ENCODE measurements at places on chromosomes 12 and 14.

GRCh38 chr14:73712540-73713180 is 1.5 kb downstream of the PNMA1 start:
- peak; percentile 99 for DNase-seq

DNA sequence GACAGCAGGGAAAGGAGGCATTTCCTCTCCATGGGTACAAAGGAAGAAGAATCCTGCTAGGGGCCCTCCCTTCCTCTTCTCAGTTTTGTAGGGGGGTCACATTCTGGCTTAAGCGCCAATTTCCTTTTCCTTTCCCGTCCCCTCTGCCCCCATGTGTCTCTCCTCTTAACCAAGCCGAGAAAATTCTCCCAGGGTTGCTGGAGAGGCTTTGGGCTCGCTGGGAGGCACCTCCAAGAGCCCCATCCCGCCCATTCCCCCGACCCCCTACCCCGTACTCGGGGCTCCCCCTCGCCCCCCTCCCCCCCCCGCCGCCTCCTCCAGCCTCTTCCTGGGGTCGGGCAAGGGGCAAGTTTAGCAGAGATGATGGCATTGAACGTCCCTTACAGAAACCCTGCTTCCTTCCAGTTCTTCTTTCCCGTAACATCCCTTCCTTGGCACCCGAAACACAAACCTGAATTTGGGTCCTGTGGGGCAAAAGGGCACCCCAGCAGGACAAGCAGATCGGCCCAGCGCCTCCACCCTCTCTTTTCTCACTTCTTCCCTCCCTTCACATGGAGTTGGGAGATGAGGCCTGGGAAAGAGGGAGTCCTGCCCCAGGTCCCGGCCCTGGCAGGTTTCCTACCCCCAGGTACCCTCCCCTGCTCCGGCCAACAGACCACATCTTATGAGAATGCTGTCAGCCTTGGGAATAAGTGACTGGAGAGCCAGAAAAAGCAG is 13.7 kb downstream of the PLEKHG6 start:
- no peak for DNase-seq

- DNase-seq: no peak
These were observed 12.4 kb downstream of the ST8SIA1 start for GRCh38 chr12:22322091-22322490.

GRCh38 chr12:54378796-54379397 is 5.6 kb downstream of the ZNF385A start:
- DNase-seq: no peak

DNA sequence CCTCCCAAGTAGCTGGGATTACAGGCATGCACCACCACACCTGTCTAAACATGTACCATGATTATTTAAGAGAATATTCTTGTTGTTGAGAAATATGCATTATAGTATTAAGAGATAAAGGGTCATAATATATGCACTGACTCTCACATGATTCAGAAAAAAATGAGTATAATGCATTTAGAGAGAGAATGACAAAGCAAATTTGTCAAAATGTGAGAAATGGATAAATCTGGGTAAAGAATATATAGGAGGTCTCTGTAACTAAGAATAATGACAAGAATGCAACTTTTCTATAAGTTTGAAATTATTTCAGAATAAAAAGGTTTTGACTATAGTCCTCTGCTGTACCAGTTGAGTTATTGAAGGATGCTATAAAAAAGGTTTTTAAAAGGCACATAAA is 28.1 kb upstream of the ZNF740 start:
- no peak for DNase-seq

DNA sequence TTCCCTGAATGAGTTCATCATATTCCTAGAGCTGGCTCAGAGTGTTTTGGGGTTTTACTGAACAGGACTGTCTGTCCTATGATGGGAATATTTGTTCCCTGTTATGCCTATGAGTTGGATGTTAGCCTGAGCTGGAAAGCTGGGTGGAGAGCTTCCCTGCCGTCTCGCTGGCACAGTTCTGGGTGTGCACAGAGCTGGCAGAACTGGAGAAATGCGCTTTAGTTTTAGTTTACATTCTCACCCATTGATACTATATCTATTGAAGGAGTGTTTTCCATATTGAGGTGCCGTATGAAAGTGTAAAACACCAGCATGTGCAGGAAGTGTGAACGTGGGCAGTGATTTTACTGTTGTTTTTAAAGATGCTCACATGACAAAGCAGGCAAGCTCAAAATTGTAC is 462.3 kb downstream of the EGLN3 start:
- DNase-seq: no peak

DNA sequence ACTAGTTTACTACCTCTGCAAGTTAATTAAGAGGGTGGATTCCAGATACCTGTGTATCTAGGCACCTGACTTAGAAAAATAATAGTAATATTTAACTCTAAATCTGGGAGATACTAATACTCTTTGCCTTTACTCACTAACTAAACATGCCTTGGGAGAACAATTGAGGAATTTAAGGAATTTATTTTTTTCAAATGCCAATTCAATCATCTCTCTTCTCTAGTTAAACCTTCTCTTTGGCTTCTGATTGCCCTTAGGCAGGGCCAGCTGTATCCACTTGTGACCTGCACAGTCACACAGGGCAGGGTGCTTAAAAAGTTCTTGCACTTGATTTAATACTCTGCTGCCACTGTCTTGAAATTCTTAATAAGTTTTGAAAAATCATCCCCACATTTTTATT is 142.4 kb downstream of the PLCZ1 start:
- no peak for DNase-seq

DNA sequence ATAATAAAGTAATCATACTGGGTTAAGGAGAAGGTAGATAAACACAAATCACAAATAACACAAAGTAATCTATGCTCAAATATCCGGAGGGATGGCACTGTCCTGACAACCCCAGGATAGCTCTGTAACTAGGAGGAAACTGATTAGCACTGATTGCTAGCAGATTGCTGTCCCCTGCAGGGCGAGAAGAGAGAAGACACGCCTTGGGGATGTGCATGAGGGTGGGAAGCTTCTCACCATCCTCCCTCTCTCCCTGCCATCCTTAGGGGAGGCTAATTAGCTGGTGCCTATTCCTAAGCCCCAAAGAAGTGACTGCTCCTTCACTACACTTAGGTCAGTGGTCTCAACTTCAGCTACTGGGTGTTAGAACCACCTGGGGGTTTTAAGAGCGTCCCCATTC is 27.0 kb upstream of the TMEM260 start:
- DNase-seq: peak; percentile 34

Measured in NCI-H524 (cell line).